ENCODE measurements at places on chromosomes 2 and 18.

DNA sequence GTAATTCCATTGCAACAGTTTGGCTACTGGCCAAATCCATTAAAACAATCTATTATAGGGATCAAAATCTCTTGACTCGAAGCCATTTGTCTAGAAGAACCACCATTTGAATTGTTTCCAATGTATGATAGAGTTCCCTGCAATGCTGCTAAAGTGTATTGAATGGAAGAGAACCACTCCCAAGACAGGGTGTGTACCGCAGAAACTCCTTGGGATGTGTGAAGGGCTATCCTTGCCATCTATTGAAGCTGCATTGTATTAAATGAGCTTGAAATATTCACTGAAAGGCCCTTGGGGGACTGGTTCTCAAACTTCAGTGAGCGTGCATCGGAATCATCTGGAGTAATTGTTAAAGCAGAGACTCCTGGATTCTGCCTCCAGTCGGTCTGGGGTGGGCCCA, 260.4 kb upstream of the MEIS1 start:
- DNase-seq: no peak

DNA sequence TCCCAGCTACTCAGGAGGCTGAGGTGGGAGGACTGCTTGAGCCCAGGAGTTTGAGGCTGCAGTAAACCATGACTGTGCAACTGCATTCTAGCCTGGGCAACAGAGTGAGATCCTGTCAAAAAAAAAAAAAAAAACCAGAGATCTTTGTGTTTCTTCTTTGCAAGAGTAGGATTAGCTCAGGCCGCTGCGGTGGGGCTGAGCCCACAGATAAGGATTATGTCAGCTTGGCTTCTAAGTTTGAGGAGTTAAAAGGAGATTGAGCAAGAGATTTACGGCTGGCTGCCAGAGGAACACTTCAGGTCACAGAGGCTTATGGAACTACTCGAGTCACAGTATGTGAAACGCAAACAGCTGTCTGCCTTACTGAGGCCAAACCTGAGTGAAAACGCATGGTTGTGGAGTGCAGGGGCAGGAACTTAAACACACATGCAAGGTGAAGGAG, 146.7 kb upstream of the L3MBTL4 start:
- peak; percentile 80 for DNase-seq

DNA sequence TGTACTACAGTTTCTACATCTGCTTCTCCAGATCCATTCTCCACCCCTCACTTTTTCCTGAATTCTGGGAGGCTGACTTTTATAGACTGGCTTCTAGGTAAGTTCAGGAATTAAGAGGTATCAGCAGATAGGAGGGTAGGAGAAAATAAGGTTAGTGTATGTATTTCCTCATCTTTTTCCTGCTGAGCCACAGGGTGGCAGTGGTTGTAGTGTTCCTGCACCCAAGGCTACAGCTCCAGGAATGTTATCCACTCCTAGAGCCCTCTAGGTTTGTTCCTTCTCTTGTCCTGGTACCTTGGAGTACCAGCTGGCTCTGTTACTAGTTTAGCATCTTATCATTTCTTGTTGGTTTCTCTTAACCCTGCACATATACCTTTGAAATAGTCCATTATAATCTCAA, 40.7 kb upstream of the C2orf66 start:
- DNase-seq: peak; percentile 35

- peak; percentile 43 for DNase-seq
Observed at GRCh38 chr2:220000080-220000479, 372.6 kb downstream of the SLC4A3 start.

- no peak for DNase-seq
Observed at GRCh38 chr18:53950545-53950944, 273.9 kb downstream of the MBD2 start.

DNA sequence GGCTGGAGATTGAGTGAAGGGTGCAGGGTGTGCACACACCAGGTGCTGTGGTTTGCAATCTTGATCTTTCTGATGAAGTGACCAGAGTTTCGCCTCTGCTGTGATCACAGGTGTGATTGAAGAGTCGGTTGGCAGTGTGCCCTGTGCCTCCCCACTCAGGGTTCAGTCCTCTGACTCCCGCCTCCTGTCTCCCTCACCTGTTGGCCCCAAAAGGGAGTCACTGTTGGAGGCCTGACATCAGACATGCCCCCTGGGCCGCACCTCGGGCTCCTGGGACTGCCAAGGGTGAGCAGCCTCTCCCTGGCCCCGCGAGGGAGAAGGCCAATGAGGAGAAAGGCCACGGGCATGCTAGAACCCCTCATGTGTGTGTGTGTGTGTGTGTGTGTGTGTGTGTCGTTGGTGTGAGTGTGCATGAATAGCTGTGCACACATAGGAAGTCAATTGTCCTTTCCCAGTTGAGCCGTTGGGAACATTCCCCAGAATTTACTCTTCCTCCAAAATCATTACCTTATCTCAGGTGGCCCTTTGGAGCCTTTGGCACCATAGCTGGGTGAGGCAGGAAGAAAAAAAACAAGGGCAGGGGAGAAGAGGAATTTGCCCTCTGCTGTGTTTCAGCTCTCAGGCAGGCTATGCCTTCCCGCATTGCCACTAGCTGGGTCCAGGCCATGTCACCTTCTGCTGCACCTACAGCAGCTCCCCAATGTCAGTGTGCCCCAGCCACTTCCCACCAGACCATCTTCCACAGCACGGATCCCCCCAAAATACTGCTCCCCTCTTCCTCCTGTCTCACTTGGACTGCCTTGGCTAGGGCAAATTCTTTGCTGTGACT, 78.1 kb upstream of the LAPTM4A start:
- no peak for DNase-seq

GRCh38 chr18:12028040-12028628, 46.8 kb downstream of the IMPA2 start:
- no peak for DNase-seq

DNA sequence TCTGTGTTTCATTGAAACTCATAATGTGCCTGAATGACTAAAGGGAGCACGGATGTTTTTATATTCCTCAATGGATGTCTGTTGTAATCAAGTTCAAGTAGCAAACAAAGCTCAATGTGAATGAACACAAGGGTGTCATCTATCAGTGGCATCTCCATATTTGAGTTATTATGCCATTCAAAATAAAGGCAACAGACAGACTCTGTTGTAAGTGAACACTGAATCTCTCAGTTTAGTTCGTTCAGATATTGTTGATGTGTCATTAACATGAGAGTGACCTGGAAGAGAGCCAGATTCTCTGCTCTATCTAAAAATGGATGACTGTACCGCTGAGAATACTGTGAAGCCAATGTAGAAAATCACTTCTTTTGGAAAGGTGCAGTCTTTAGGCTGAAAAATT, 118.7 kb downstream of the NUP35 start:
- peak; percentile 26 for DNase-seq

DNA sequence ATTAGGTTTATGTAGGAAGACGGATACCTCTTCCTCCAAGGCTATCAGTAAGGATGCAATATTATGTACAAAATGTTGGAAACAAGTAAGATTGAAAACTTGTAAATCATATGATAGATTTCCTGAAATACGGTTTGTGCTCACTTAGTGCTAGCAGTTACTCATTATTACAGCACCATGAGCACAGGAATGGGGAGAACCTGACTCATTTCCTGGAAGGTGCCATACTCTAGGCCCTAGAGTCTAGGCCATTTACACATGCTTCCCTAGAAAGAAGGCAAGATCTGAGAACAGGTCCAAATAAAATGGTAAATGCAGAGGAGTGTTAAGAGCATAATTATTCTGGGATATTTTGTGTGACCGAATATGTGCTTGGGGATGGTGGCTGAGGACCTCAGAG, 467.7 kb upstream of the CELF4 start:
- peak; percentile 9 for DNase-seq

- peak; percentile 60 for DNase-seq
Observed at GRCh38 chr2:197803033-197803444, 1.4 kb upstream of the PLCL1 start.

- DNase-seq: no peak
Observed at GRCh38 chr2:55252832-55253231, 16.2 kb downstream of the MTIF2 start.

DNA sequence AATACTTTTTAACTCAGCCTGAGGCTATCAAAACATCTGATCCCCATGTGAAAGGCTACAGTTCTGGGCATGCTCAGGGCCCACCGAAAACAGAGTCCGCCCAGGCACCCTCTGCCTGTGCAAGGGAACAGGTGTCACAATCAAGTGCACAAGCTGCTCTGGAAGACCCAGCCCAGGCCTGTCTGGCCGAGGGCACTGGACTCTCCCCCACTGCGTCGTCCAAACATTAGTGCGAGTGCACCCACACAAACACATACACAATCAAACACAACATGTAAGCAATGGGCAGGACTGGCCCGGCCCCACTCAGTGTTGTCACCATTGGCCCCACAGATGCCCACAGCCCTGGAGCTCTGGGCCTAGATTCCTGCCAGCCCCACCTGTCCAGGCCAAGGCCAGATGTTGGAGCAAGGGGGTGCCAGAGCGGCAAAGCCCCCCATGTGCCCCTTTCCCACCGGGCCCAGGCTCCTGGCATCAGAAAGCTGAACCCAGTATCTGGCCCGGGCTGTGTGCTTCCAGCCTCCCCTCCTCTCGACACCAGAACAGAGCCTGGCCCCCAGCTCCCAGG, 617 bp upstream of the ALPG start:
- no peak for DNase-seq

DNA sequence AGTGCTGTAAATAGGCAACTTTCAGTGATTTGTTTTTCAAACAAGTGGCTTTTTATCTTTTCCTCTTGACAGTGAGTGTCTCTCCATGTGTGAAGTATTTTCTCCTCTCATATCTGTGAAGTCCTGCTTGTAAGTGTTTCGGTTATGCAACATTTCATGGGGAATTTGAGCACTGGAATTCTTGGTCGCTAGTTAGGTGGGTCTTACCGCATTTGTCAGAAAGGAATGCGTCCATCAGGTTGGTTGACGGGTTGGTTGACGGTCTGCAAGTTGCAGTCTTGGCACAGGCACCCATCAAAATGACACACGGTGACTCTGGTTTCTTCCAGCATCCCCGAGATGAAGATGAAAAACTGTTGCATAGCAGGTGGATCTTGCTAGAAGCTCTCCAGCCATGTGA, 109.8 kb downstream of the AGAP1 start:
- no peak for DNase-seq
